ENCODE measurements at places on chromosomes 13 and 19.

DNA sequence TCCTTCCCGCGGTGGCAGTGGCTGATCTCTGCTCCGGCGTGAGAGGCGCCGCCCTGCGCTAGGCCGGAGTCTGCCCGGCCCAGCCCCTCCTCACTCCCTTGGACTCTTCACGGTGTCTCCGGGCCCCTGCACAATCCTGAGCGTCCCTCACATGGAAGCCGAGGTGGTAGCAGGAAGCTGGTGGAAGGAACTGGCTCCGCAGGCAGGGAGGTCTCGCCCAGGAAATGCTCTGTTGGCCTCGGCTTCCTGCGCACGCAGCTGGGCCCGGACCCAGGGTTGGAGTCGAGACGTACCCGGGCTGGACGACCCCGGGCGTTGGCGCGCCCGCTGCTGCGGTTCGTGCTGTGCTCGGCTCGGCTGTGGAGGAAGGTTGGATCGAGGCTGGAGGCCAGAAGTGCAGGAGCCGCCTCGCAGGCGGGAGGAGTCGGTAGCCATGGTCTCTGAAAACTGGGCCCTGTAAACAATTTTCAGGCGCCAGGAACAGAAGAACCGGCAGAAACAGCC is 46.3 kb downstream of the ZNF724 start:
- DNase-seq = no peak

DNA sequence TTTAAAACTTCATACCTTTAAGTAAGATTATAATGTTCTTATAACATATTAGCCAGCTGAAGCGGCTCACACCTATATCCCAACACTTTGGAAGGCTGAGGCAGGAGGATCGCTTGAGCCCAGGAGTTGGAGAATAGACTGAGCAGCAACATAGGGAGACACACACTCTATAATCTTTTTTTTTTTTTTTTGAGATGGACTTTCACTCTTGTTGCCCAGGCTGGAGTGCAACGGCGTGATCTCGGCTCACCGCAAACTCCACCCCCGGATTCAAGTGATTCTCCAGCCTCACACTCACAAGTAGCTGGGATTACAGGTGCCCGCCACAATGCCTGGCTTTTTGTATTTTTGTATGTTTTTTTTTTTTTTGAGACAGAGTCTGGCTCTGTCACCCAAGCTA is 37.3 kb downstream of the SPRYD7 start:
- DNase-seq = no peak

DNA sequence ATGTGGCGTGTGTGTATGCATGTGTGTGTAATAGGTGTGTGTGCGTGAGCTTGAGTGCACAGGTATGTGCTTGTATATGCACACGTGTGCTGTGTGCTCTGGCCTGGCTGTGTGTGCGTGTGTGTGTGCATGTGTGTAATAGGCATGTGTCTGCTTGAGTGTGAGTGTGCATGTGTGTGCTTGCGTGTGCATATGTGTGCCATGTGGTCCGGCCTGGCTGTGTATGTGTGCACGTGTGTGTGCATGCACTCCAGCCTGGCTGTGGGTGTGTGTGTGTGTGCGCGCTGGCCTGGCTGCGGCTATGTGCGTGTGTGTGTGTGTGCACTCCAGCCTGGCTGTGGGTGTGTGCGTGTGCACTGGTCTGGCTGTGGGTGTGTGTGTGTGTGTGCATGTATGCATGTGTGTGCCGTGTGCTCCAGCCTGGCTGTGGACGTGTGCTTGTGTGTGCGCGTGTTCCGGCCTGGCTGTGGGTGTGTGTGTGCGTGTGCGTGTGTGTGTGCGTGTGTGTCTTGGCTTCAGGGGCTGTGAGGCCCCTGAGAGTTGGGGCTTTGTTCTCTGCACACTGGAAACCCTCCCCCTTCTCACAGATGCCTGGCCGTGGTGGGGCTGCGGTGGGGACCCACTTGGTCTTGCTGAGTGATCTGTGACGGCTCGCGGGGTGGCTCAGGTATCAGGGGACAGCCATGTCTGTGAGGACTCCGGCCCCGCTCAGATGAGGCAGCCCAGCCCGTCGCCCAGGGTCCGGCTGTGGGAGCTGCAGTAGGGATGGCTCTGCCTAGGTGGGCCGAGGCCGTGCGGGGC is 8.2 kb downstream of the SPPL2B start:
- DNase-seq = no peak

GRCh38 chr19:12667731-12668302 is 1.2 kb downstream of the WDR83 start:
- DNase-seq = no peak

DNA sequence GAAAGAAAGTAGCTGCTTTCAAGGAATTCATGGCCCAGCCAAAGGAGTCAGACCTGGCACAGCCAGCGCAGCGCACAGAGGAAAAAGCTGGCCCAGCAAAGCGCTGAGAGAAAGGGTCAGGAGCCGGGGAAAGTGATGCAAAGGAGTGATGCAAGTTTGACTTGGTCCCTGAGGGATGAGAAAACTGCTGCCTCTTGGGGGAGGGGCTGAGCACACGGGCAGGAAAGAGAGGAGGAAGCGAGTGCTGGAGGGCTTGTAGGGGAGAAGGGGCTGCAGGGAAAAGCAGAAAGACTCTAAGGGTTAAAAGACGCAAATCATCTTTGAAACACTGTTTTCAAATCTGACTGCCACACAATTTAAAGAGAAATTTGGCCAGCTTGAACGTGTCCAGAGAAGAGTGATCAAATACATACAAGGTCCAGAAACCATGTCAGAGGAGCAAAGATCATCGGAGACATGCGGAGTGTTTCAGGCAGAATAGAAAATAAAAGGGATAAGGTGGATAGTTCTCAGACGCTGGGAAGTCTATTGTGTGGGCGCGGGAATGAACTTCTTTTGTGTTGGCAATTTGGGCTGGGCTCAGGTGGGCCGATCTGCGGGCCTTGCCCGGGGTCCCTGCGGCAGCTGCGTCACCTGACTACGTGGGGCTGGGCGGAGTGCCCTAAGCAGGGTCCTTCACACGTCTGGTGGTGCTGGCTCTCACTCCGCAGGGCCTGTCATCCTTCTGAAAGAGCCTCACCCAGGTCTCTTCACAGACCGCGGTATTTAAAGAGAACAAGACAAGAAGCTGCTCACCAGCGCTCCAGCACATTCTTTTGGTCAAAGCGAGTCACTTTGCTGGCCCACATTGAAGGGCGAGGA is 18.1 kb downstream of the N4BP2L1 start:
- peak; percentile 25 for DNase-seq

DNA sequence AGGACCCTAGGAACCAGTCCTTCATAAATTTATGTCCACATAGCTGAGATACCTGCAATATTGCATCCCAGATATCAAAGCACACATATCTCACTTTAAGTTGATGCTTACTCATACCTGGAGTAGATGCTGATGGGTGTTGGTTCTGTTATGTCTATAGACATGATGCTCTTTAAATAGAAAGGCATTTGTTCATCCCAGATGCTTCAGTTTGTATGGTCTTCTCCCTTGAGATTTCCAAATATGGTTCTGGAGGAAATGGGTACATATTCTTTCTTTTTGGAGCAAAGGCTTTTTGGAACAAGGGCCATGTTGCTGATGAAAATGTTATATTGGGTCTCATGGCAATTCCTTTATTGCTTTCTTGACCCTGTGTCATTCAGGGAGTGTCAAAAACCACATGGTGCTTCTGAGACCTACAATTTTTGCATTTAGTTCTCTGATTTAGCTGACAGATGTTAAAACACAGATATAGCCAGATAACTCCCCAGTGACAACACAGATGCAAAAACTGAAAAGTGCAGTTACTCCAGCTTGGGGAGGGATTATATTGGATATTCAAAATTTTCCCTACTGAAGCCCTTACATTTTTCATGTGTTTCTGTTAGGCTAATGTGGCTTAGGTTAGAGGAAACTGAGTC is 211.4 kb downstream of the KCNRG start:
- DNase-seq = no peak

GRCh38 chr13:24341439-24341838 is 32.1 kb downstream of the C1QTNF9 start:
- DNase-seq = no peak

GRCh38 chr13:50797091-50797490 is 46.4 kb downstream of the DLEU7 start:
- no peak for DNase-seq

DNA sequence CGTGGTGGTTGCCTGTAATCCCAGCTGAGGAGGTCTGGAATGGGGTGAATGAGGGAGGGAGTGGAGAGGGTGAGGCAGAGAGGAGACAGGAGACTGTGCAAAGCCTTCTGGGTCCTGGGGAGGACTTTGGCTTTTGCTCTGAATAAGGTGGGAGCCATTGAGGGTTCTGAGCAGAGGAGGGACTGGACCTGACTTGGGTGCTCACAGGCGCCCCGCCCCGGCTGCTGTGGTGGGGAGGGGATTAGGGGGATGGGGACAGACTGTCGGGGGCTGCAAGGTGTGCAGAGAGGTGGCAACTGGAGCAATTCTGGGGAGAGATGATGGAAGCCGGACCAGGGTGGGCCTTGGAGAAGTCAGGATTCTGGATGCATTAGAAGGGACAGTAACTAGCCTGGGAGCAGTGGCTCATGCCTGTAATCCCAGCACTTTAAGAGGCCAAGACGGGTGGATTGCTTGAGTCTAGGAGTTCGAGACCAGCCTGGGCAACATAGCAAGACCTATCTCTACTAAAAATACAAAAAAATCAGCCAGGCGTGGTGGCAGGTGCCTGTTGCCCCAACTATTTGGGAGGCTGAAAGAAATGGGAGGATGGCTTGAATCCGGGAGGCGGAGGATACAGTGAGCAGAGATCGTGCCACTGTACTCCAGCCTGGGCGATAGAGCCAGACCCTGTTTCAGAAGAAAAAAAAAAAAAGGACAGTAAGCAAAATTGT is 16.1 kb upstream of the NANOS3 start:
- no peak for DNase-seq

DNA sequence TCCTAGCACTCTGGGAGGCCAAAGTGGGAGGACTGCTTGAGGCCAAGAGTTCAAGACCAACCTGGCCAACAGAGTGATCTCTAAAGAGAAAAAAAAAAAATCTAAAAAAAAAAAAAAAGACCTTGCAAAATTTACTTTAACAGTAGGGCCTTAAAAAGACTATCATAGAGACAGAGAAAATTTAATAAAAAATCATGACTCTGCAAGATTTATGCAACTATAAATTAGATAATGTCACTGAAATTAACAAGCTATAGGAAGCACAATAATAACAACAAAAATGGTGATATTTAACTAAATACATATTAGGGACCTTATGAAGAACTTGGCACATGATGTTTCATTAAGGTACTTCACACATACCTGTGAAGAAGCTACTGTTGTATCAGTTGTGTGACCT is 11.2 kb downstream of the ZNF45 start:
- DNase-seq = no peak

- peak; percentile 54 for DNase-seq
These were observed 21.0 kb downstream of the ZNF114 start for GRCh38 chr19:48290771-48291488.

- no peak for DNase-seq
These were observed 83.8 kb upstream of the KL start for GRCh38 chr13:32932376-32932775.

DNA sequence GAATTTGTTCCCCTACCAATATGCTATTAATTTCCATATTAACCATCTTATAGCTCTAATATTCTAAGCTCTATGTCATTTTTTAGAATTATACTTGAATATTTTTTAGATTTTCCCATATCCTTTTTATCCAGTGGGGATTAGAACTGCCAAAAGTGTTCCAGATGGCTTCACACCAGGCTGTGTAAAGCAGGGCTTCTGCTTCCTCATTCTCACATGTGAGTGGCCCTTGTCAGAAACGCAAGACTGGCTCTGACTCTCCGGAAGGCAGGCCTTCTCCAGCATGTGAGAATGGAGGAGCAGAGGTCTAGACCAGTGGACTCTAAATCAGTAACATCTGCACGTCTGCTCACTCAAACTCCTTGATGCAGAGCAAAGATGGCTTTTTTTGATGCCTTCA is 650.1 kb downstream of the FGF9 start:
- no peak for DNase-seq

- no peak for DNase-seq
These were observed 412.0 kb downstream of the SLITRK1 start for GRCh38 chr13:83470133-83470797.

DNA sequence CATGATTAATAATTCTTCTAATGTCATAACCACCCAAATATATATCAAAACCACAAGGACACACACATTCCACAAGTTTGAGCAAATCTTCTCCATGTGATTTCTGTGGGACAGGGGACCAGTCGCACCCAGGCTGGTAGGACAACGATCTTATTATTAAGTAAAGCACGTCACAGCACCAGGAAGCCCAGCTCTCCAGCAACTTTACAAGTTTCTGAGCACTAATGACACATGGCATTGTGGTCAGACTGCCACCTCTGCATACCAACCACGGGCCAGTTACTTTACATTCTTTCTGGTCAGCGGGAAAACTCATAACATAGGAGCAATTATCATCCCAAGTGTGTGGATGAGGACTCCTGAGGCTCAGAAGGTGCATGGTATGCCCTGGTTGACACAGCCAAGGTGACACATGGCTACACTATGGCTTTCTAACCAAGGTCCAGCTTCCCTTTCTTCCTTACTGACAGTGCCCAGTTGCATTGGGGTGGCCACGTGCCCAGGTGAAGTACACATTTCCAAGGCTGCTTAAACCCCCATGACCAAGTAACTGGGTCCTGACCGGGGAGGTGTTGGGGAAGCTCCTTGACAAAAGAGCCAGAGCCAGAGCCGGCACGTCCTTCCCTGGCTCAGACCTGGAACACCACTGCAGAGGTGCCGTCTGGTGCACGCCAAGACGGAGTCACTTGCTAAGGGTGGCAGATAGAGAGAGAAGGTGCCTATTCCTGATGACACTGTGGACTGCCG is 27.4 kb downstream of the LATS2 start:
- DNase-seq = no peak

GRCh38 chr19:5578097-5578846 is 10.5 kb upstream of the TINCR start:
- peak; percentile 64 for DNase-seq

GRCh38 chr19:3324405-3324856 is 42.0 kb upstream of the NFIC start:
- DNase-seq = peak; percentile 12

DNA sequence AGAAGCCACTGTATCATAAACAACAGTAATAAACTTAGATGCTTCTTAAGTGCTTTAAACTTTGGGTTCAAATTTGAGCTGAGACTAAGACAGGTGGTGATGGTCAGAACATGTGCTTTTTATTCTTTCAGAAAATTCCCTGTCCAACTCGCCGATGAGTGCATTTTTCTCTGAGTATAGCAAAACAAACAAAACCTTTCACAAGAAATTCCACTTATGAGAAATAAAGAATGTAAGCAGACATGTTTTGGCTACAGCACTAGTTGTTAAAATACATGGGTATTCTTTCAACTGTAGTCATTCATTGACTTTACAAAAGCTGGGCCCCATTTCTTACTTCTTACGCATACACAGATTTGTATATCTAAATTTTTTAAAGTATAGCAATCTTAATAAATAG is 125.6 kb downstream of the SPRY2 start:
- DNase-seq = no peak

DNA sequence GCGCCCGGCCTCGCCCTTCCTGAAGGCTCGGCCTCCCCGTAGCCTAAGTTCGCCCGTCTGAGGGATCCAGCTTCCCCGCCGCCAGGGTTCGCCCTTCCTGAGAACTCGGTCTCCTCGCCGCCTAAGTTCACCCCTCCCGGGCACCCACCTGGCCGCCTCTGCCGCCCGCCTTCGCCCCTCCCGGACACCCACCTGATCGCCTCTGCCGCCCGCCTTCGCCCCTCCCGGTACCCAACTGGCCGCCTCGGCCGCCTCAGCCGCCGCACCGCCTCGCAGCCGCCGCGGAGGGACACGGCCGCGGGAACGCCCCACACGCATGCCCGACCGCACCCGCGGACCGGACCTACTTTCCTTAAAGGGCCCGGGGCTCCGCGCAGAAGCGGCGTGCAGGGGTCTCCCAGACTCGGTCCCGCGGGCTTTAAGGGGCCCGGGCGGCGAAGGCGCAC is at the start of gene MOB3A:
Gene MOB3A (minus strand): TSS at position 293 of the 446 bp plus-strand sequence. CDS start 17,766 bp downstream, outside the sequence.
- peak; percentile 87 for DNase-seq

GRCh38 chr19:9296336-9296735 is 13.3 kb downstream of the ZNF699 start:
- no peak for DNase-seq
